ENCODE measurements at places on chromosomes 11 and 22. TPM values are rescaled to one million over a fixed set of nuclear protein-coding genes. Genes with fewer than 3 reads are reported as not detected.
A peak's percentile ranks its signal among the peaks of the same experiment; 100 is the strongest.

Gene PTGDR2
- 3.5 TPM for total RNA-seq

GRCh38 chr22:28477556-28477955 lies 202.1 kb downstream of the TTC28 start:
- no peak for DNase-seq

GRCh38 chr22:25347752-25348102 lies 128.3 kb downstream of the CRYBB2 start:
- no peak for DNase-seq

- no peak for DNase-seq
Measured at GRCh38 chr11:73331138-73331916, 23.3 kb downstream of the ARHGEF17 start.

- DNase-seq, result no peak
Measured at GRCh38 chr22:34278121-34278520, 357.8 kb upstream of the LARGE1 start.

Gene TSPO
- 374 TPM for total RNA-seq

DNA sequence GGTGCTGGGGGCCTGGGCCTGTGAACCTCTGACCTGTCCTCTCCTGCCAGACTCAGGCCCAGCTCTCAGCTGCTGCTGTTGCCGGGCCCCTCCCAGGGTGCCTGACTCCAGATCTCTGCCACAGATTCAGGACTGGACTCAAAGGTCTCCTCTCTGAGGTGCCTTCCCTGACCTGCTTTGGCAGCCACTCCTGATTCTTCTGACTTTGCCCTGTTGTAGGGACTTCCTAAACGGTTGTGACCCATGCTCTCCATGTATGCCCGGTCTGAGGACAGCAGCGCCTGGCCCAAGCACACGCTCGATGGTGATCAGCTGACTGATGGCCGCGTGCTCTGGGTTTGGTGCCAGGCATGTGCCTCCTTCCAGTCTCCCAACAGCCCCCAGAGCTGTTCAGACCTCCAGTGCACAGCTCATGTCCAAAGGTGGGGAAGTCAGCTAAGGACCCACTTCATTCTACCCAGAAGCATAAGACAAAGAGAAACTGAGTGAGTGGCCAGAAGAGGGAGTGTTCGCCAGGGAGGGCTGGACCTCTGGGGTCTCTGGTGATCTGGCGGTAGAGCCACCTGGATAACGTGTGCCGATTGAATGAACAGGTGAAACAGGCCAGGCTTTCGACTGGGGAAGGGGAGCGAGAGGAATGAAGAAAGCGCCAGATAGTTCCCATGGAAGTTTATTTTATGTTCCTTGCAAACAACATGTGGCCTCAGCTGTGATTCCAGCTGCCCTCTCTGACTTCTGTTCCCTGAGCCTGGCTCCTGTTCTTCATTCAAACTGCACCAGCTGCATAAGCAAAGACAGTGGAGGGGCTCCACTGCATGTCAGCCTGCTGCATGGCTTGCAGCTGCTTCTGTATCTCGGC lies 8.1 kb upstream of the TOP3B start:
- DNase-seq, result no peak

Gene CTSF
- total RNA-seq, result 80.6 TPM

GRCh38 chr22:23289851-23290724 lies 109.8 kb downstream of the BCR start:
- peak; percentile 73 for DNase-seq

- peak; percentile 65 for DNase-seq
Measured at GRCh38 chr22:44567846-44568493, 69.9 kb upstream of the RTL6 start.

Gene KRTAP5-10
- total RNA-seq, result not detected

- no peak for DNase-seq
Measured at GRCh38 chr11:13329670-13330356, 52.2 kb downstream of the BMAL1 start.

DNA sequence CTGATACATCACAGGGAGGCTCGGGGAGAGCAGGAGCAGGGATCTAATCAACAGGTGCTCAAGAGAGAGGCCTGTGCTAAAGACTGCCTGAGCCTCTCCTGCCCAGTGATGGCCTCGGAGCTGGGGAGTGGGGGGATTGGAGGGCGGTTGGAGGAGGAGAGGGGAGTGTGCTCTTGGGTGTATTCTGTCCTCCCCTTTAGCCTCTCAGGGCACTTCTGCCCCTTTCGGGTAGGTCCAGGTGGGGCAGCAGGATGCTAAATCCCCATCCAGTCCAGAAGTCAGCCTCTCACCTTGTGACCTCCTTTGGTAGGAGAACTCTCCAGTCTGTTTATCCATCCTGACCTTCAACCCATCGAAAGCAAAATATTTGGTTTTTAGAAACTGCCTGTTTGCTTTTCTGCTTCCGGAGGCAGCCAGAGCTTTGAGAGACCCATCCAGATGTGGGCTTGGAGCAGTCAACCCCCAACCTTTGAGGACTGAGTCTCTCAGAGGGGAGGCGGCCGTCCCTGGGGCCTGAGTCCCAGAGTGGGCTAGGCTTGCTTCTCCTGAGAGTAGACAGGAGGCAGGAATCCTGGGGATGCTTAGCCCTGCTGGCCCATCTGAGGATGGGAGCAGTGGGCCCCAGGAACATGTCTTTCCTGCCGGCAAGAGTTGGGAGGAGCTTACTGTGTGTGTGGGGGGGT lies 105.2 kb upstream of the SYT13 start:
- DNase-seq, result no peak

Gene NFAM1
- 1.4 TPM for total RNA-seq

Gene SEC14L6
- total RNA-seq, result 0.48 TPM

GRCh38 chr11:119729951-119730613 lies 1.1 kb upstream of the NECTIN1 start:
- DNase-seq, result peak; percentile 77

GRCh38 chr22:49735411-49735900 lies 92.2 kb downstream of the BRD1 start:
- no peak for DNase-seq

- DNase-seq, result peak; percentile 13
Measured at GRCh38 chr22:25083807-25084200, 115.9 kb upstream of the CRYBB3 start.

Gene CHRNA10
- total RNA-seq, result 1.3 TPM

GRCh38 chr11:5288108-5288905 lies 13.4 kb downstream of the OR51B4 start:
- no peak for DNase-seq

Gene CLDN5
- total RNA-seq, result 29.5 TPM

GRCh38 chr22:22087854-22088657 lies 105.5 kb upstream of the TOP3B start:
- no peak for DNase-seq

Gene C11orf21
- not detected for total RNA-seq

Gene CNTF
- 1.1 TPM for total RNA-seq

- DNase-seq, result no peak
Measured at GRCh38 chr11:41714101-41714500, 254.6 kb upstream of the LRRC4C start.

DNA sequence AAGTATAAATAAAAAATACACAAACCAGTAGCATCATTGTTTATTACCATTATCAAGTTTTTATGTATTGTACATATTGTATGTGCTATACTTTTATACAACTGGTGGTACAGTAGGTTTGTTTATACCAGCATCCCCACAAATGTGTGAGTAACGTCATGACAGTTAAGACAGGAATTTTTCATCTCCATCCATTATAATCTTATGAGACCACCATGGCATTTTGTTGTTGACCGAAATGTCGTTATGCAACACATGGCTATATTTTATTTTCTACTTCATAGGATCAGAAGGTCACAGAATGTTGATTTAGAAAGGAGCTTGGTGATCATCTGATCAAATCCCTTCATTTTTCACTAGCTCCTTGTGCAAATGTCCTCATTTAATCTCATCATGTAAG lies 170.9 kb upstream of the NCAM1 start:
- DNase-seq, result no peak

Gene CHRM1
- total RNA-seq, result not detected

GRCh38 chr11:122676638-122677037 lies 21.1 kb downstream of the UBASH3B start:
- no peak for DNase-seq

Gene OR52N5
- not detected for total RNA-seq

Gene TREH
- total RNA-seq, result not detected

- peak; percentile 38 for DNase-seq
Measured at GRCh38 chr11:9982796-9983579, 311.0 kb downstream of the SBF2 start.

DNA sequence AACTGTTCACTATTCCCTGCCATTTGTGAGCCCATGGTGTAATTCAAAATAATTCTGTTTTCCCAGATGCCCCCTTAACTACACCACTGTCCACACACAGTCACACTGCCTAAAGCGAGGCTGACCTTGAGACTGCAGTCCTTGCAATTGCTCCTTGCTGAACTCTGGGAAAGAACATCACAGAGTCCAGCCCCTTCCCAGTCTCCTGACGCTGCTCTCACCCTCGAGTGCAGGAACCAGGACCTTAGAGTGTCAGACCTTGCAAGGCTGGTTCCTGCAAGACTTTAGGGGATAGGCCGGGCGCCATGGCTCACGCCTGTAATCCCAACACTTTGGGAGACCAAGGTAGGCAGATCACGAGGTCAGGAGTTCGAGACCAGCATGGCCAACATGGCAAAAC lies 33.6 kb downstream of the AHNAK start:
- DNase-seq, result no peak

- DNase-seq, result no peak
Measured at GRCh38 chr11:6825231-6825744, 20.2 kb upstream of the OR10A5 start.

- no peak for DNase-seq
Measured at GRCh38 chr11:95688501-95689222, 100.9 kb downstream of the FAM76B start.

- peak; percentile 8 for DNase-seq
Measured at GRCh38 chr11:67301313-67301921, 1.9 kb upstream of the SSH3 start.

DNA sequence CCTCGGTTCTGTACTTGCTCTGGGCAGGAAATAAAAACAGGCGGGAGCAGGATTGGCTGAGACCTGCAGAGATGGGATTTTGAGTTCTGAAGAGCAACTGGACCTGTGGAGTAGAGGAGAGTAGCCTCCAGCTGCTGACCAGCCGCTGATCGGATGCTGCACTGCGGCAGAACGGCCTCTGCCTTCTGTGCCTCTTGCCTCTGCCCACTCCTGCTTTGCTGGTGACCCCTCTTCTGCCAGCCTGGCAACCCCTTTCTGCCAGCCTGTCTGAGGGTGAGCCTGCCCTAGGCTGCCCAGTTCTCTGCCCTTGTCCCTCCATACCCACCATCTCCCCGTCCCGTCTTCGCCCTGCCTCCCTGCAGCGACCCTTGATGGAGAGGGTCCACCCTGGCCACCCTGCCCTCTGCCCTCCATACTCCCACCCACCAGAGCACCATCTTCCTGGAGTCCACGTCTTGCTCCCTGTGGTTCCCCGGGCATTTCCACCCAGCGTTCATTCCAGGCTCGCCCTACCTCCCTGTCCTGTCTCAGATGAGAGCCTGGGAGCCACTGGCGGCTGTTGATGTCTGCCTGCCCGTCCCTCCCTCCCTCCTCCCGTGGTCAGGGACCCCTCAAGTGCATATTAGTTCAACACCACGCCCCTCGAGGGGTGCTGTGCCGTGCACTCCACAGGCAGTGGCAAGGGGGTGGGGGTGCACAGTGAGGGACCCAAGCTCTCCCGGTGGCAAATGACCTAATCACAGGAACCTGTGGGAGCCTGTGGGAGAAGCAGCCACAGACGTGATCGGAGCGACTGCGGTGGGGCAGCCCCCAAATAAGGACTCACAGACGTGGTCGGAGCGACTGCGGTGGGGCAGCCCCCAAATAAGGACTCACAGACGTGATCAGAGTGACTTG lies 863.3 kb downstream of the TBC1D22A start:
- DNase-seq, result no peak

Measured in transverse colon (tissue), 4 donors.